EH (cell line): ENCODE measurements at places on chromosomes 1 and 21.

DNA sequence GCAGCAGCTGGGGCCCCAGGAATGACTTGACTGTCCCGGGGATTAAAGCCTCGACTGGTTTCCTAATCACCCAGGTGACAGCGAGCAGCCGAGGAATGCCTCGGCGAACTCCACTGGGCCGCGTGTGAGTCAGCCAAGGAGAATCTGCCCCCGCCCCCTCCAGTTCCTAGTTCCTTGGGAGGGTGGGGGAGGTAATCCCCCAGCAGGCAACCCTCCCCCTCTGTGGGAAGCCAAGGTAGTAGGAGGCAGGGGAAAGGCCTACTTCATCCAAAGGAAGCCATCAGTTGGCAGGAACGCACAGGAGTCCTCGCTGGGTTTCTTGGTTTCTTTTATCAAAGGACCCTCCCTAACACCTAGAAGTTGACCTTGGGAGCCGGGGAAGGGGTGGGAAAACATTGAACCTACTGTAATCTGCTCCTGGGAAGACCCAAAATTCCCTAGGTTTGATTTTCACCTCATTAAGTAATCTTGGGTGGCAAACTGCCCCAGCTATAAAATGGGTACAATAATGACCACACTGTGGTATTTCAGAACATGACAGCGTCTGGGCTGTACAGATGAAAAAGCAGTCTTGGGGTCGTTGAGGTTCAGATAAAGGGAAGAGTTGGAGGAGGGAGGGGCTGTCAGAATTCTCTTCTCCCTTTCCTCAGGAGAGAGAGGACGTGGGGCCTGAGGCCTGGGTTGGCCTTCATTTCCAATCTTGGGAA lies 1.4 kb downstream of the TENT5B start:
- peak; percentile 91 for DNase-seq

DNA sequence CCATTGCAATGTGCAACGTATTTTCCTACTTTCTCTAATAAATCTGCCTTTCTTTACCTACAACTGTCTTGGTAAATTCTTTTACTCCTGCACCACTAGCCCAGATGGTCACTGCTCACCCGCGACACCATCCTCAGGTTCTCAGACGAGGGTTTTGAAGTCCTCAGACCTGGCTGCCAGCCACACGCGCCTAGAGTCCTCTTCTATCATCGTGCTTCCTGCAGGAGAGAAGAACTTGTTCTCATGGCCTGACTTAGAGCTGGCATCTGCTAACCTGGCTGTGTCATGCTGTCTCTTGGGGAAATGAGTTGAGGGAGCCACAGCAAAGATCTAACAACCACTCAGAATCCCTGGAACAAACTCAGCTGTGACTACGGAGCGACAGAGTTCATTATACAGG lies 30.3 kb upstream of the PGBD5 start:
- DNase-seq = no peak

DNA sequence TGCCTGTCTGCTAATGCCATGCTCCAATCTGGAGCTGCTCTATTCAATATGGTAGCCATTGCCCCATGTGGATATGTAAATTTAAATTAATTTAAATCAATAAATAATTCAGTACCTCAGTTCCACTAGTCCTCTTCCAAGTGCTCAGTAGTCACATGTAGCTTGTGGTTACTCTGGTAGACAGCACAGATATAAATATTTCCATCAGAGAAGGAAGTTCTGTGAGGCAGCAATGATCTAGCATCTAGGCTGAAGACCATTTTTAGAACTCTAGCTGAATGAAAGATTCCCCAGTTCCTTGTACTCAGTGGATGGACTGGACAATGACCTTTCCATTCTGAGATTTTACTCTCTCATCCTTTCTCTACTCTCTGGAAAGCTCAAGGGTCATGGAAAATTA lies 25.8 kb upstream of the CAPZB start:
- DNase-seq = no peak

DNA sequence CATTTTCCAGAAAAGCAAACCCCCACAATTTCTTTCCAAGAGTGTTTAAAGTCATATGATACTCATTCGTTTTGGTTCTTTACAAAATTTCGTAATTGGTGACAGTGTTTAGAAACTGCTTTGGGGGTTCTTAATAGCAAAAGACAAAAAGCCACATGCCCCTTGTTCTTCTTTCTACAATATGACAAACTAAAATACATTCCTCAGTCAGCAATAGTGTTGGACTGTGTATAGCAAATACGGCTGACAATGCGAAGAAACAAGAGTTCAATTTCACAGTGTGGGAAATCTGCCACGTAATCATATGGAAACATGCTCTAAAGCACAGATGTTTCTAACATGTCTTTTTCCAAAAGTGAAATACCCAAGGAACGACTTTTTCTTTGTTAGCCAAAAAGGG lies 7.6 kb upstream of the IFNAR1 start:
- DNase-seq = no peak

DNA sequence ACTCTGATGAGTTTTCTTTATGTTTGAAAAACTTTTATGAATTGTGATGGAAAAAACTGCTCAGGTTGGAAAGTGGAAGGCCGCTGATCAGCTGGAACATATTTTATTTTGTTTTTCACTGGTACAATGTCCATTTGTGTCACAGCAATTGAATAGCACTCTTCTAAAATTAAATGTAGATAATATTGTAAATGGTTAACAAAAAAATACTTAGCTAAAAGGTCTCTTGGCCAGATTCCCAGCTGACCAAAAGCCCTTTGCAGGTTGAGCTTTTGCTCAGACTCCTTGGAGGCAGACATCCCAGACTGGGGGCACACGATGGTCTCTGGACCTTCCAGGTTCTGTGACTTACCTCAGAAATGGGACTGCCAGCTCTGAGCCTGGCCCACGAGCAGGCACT lies 26.3 kb downstream of the SAMD13 start:
- DNase-seq = no peak

DNA sequence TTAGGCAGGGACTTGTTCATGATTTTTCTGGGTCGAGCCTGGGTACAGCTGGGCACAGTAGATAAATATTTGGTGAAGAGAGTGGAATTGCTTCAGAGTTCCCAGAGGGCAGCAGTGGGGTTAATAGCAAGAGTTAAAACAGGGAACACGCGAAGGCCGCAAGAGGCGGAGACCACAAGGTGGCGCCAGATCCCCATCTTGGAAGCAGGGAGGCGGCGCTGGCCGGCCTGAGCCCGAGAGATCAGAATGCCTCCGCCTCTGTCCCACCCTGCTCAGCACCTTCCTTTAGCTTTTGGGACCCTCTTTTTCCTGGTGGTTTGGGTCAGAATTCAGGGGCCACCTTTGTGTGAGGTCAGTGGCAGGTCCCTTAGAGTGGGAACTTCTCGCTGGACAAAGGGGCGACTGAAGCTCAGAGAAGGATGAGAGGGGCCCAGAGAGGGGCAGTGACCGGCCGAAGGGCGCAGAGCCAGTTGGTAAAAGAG lies 6.5 kb upstream of the PADI2 start:
- peak; percentile 82 for DNase-seq

GRCh38 chr1:38481871-38482826 lies 377.4 kb downstream of the RRAGC start:
- no peak for DNase-seq

GRCh38 chr1:154546264-154547063 lies 12.0 kb downstream of the UBE2Q1 start:
- peak; percentile 68 for DNase-seq

GRCh38 chr1:98940722-98941079 lies 64.0 kb downstream of the PLPPR5 start:
- DNase-seq = peak; percentile 52

- no peak for DNase-seq
Measured at GRCh38 chr21:45148316-45148990, 74.1 kb downstream of the ADARB1 start.

- no peak for DNase-seq
Measured at GRCh38 chr1:219550201-219550600, 62.7 kb downstream of the ZC3H11B start.

GRCh38 chr1:21289700-21290545 lies at the start of gene ECE1:
ECE1 (minus strand) TSS chr1:21290463; CDS start chr1:21290414, 49 bp downstream.
- DNase-seq = peak; percentile 51
